ENCODE measurements at places on chromosomes 3 and 15. TPM values are rescaled to one million over a fixed set of nuclear protein-coding genes. Genes with fewer than 3 reads are reported as not detected.

DNA sequence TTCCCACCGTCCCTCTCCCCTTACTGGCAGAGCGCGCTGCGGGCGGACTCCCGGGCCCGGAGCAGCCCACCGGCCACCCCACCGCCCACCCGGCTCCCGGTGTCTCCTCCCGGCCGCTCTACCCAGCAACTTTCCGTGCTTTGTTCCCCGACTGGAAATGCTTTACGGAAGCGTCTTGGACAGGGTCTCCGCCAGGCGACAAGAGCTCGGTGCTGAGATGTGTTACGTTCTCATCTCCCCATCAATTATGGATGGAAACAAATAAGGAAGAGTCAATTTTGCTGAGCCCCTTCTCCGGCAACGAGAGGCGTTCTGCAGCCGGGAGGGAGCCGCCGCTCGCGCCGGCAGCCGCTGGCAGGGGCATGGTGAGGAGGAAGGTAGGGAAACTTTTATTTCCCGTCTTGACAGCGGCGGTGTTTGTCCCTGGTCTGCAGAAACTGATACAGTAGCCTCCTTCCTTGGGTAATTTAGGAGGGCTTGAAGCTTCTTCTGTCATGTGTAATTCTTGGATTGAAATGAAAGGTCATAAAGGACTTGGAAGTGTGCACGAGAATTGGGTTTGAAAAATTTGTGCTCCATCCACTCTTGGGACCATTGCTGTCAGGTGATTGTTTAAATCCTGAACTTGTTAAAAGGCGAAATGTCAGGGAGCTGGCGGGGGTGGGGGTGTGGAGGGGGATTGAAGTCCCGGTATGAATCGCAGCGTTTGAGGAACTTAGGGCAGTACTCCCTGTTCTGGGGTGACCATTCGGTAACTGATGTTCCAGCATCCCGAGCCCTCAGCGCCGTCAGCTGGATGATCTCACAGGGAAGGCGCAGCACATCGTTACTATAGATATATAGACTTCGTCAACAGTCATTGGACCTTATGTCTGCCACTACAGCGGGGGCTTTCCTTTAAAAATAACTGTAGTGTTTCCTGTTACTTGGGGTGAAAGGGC, 1.5 kb downstream of the SEMA6D start:
- H3K27ac ChIP-seq = peak overlapping the region; percentile 76
- no peaks in the 10 kb centered on the region for H3K4me1 ChIP-seq
- peak; percentile 23 for DNase-seq
- no peaks in the 10 kb centered on the region for H3K36me3 ChIP-seq
- H3K4me3 ChIP-seq = peak overlapping the region; percentile 56

- H3K4me1 ChIP-seq = no peaks in the 10 kb centered on the region
- no peak overlapping the region for H3K4me3 ChIP-seq
- H3K27me3 ChIP-seq = no peaks in the 10 kb centered on the region
- peak; percentile 21 for DNase-seq
- H3K36me3 ChIP-seq = no peaks in the 10 kb centered on the region
- no peak overlapping the region for H3K27ac ChIP-seq
Measured at GRCh38 chr3:196706327-196706726, 5.7 kb downstream of the CEP19 start.

DNA sequence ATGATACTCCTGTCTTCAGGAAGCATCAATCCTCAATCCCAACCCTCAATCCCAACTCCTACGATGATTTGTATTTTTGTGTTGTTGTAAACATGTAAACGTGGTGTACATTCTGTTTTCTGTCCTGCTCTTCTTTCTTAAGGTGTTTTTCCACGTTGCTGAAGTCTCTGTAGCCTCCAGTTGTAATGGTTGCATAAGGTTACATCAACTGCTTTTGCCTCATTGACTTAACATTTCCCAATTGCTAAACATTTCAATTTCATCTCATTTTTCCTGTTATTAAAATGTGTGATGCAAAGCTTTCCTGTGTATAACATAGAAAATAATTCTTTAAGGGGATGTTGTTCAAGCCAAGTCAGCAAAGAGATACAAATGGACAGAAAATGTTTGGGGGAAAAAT, 33.4 kb downstream of the HRH1 start:
- no peaks in the 10 kb centered on the region for H3K4me1 ChIP-seq
- no peak overlapping the region for H3K4me3 ChIP-seq
- H3K36me3 ChIP-seq = no peaks in the 10 kb centered on the region
- H3K27ac ChIP-seq = no peak overlapping the region

GRCh38 chr3:117927825-117928224, 1106.8 kb downstream of the IGSF11 start:
- H3K27ac ChIP-seq = no peak overlapping the region
- no peaks in the 10 kb centered on the region for H3K27me3 ChIP-seq

DNA sequence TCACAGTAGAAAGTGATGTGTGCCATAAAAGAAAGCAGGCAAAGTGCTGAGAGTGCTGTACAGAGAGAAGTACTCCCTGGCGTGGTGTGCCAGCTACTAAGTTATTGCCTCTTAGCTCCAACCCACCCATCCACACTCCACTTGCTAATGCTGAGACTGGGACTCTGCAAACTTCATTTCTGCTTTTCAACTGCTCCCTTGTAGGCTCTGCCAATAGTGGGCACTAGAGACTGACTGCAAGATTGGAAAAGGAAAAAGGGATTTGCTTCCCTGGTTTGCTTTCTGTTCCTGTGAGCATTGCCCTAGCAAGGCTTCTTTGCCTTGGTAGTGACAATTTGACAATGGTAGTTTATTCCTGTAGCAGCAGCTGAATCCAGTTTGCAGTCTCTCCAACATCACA, 56.5 kb upstream of the TMEM108 start:
- no peak overlapping the region for H3K27ac ChIP-seq
- H3K27me3 ChIP-seq = no peaks in the 10 kb centered on the region
- no peaks in the 10 kb centered on the region for H3K36me3 ChIP-seq
- H3K4me3 ChIP-seq = no peak overlapping the region
- no peaks in the 10 kb centered on the region for H3K4me1 ChIP-seq
- DNase-seq = no peak

The PIAS1 gene
- 40.9 TPM for total RNA-seq

The ROBO2 gene
- 3.6 TPM for total RNA-seq

GRCh38 chr3:58352626-58353025, 19.9 kb downstream of the PXK start:
- no peak overlapping the region for H3K4me3 ChIP-seq
- no peaks in the 10 kb centered on the region for H3K36me3 ChIP-seq

DNA sequence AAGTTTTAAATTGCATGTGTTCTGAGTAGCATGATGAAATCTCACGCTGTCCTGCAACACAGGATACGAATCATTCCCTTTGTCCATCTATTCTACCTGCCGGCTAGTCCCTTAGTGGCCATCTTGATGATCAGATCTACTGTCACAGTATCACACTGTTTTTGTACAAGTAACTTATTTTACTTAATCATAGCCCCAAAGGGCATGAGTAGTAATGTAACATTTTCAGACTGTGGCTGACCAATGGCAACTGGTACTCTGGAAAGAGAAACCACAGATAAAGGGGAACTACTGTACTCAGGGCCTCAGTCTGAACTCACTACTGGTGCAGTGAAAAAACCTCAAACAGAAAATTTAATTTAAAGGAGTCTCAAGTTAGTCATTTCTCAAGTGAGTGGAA, 127.3 kb upstream of the MRPL3 start:
- no peak for DNase-seq
- H3K4me1 ChIP-seq = no peaks in the 10 kb centered on the region
- H3K4me3 ChIP-seq = no peak overlapping the region
- H3K27ac ChIP-seq = no peak overlapping the region

GRCh38 chr3:170090601-170090981, 52.8 kb downstream of the GPR160 start:
- H3K36me3 ChIP-seq = no peaks in the 10 kb centered on the region
- no peaks in the 10 kb centered on the region for H3K4me1 ChIP-seq
- no peaks in the 10 kb centered on the region for H3K27me3 ChIP-seq
- H3K4me3 ChIP-seq = no peak overlapping the region
- no peak overlapping the region for H3K27ac ChIP-seq

GRCh38 chr15:60819860-60820259, 340.9 kb upstream of the ICE2 start:
- peak; percentile 31 for DNase-seq
- H3K27me3 ChIP-seq = no peaks in the 10 kb centered on the region
- H3K4me3 ChIP-seq = no peak overlapping the region
- H3K27ac ChIP-seq = no peak overlapping the region

DNA sequence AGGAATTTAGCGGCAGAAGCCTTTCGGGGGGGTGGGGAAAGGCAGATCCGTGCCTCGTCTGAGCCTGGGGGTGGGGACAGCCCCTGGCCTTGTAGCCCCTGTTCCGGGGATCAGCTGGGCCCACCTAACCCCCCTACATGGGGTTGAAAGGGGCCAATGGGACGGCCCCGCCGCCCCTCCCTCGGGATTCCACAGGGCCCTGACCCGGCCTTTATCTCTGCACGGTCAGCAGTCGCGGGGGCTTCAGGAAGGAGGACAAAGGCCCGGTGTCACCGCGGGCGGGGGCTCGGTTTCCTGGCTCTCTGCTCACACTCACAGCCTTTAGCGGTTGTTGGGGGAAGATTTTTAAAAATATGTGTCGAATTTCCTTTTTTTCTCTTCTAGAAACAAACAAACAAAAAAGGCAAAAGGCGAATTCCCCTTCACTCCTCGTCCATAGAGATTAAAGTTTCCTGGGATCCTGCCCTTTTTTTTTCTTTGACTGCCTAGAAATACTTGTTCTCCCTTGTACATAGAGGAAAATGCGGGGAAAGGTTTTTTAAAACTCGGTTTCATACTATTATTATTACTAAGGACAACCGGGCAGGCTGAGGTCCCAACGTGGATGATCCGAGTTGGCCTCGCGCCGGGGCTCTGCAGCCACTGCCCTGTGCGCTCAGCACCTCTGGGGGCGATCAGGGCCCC, 7.9 kb downstream of the FOXL2 start:
- no peak overlapping the region for H3K4me3 ChIP-seq
- H3K4me1 ChIP-seq = peaks cover 13% of the 10 kb centered on the region
- no peaks in the 10 kb centered on the region for H3K36me3 ChIP-seq

GRCh38 chr15:41819455-41820050, 8.3 kb upstream of the JMJD7 start:
- H3K36me3 ChIP-seq = peaks cover 20% of the 10 kb centered on the region
- no peaks in the 10 kb centered on the region for H3K27me3 ChIP-seq
- DNase-seq = no peak
- no peak overlapping the region for H3K4me3 ChIP-seq
